ENCODE measurements at places on chromosomes 7 and 10.

DNA sequence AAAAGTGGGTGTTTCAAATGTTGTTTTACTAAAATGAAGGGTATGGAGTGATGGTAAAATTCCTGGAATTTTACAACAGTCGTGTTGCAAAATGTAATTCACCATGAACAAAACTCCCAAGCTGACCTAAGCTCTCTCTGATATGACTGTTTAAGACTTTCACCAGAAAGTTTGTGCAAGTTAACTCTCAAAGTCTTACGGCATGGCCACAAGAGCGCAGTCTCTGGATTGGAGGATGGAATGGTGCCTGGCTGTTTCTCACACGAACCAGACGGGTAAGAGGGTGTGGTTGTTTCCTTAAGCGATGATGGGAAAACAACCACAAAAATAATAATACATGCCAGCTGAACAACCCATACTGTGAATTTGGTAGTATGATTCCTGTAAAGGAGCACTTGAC lies 662.5 kb downstream of the KCNMA1 start:
- DNase-seq = no peak

DNA sequence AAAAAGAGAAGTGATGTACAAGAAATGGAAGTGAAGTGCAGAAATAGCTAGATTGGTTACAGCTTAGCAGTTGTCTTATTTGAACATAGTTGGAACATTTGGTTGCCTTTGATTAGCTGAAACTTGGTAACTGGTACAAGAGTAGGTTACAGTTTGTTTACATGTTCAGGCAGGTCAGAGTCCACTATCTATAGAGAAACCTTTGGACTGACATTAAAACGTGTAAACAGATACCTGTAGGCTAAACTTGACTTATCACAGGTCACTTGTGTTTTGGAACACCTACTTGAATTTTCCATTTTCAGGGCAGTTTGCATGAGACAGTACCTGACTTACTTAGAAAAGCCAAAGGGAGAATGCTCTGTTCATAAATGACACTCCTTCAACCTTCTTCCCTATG lies 28.5 kb upstream of the CYP2C8 start:
- no peak for DNase-seq

DNA sequence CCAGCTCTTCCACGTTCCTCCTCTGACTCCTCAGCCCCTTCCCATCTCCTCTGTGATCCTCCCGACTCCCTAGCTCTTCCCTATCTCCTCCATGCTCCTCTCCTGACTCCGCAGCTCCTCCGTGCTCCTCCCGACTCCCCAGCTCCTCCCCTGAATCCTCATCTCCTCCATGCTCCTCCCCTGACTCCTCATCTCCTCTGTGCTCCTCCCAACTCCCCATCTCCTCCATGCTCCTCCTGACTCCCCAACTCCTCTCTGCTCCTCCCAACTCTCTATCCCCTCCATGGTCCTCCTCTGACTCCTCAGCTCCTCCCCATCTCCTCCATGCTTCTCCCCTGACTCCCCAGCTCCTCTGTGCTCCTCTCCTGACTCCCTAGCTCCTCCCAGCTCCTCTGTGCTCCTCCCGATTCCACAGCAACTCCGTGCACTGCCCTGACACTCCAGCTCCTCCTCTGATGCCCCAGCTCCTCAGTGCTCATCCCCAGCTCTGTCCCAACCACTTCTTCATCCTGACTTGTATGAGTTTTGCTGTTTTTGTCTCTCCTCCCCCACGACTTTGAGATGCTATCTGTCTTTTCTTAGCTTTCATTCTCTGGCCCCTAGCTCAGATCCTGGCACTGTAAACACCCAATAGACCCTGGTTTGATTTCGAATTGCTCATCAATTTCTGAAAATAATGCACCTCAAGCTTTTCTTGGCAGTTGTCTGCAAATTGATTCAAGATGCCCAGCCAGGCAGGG lies 38.3 kb downstream of the OAT start:
- DNase-seq = no peak

DNA sequence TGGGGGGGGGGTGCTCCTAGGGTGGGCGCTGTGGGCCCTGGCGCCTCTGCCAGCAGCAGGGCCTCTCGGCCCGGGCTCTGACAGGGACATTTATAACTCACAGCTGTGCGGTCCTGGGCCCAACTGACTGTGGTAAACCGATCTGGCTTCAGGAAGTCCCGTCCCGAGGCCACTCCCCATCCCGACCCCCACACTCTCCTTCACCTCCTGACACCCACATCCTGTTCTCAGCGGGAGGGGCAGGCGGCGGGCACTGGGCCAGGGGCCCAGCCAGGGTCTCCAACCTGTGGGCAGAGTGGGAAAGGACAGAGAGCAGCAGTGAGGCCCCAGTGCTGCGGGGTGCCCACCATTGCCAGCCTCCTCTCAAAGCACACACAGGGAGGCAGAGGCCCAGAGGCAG lies 69.1 kb downstream of the ZMIZ1 start:
- no peak for DNase-seq

DNA sequence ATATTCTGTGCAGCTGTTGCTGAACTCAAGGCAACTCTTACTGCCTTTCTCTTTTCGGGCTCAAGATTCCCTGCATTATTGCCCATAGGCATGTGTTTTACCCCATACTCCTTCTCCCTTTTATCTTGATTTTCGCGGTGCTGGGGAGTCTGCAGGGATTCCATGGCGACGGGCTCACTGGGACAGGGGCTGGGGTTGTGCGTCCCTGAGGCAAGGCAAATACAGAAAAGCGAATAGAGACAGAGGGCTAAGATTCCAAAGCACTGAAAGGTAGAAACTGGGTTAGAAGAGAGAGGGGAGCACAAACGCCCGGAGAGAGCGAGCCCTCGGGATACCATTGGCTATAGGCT lies 519 bp upstream of the RPP38 start:
- no peak for DNase-seq

DNA sequence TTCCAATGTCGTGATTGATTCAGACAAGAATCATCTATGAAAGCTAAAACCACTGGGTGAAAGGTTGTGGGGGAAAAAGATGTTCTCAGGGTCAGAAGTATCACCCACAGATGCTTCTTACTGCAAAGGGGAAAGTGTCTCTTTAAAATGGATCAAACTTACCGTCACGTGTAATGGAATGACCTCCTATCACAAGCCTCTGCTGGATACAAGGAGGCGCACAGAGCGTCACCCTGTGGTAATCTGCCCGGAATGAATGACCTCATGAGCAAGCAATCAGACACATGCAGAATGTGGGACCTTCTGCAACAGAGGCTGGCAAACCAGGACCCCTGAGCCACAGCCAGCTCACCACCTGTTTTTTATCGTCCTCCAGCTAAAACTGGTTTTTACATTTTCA lies 33.0 kb downstream of the WIPF3 start:
- DNase-seq = no peak

DNA sequence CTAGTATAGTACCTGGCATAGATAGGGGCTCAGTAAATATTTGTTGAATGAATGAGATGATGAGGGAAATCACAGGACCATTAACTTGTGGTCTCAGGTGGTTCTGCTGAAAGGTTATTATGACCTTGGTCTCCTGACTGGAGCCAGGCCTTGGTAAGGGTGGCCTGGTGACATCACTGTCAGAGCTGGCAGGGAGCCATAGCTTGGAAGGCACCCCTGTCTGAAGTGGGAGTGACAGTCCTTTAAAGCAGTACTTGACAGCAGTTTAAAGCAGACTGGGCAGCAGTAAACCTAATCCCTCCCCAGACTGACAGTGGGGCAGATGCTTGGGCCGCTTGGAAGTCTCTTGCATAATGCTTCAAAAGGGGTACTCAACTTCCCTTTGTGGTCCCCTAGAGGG lies 13.4 kb downstream of the DPCD start:
- DNase-seq = no peak

- DNase-seq = no peak
These were observed 46.0 kb downstream of the ZNRF2 start for GRCh38 chr7:30330134-30331111.

All from activated T-cell treated with anti-CD3 and anti-CD28 coated beads for 1 hour (primary cell).